Stimulated activated CD4-positive, alpha-beta T cell treated with anti-CD3 and anti-CD28 coated beads, TNF-alpha, amount 100 ng/mL, for 48 hours (primary cell): ENCODE measurements at places on chromosomes 13 and 19.

- no peak for DNase-seq
Measured at GRCh38 chr13:75294110-75294509, 187.9 kb downstream of the TBC1D4 start.

DNA sequence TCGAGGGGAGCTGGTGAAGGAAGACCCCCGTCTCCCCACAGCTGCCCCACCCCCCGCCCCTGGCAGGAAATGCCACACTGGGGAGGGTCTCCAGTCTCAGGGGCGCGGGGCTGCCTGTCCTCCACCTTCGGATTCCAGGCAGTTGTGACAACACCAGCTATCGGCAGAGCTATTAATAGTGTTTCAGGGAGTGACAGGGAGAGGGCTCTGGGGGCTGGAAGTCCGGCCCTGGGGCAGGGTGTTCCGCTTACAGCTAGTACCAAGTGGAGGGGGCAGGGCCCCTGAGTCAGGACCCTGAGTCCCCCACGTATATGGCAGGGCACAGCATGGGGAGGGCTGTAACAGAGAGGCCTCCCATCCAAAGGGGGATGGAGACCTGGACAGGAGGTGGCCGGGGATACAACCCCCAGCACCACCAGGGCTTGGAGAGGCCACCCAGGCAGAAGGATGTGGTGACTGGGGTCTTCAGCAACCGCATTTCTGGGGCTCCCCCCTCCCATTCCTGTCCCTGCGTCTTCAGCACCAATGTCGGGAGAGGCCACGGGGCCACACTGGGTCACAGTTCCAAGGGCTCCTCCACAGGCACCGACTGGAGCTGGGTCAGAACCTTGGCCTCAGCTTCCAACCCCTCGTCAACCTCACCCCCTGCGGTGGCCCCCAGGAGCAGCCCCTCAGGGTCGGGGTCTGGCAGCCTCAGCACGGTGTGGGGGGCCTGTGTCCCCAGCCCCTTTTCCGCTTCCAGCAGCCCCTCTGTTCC lies 3.9 kb downstream of the SIX5 start:
- no peak for DNase-seq

DNA sequence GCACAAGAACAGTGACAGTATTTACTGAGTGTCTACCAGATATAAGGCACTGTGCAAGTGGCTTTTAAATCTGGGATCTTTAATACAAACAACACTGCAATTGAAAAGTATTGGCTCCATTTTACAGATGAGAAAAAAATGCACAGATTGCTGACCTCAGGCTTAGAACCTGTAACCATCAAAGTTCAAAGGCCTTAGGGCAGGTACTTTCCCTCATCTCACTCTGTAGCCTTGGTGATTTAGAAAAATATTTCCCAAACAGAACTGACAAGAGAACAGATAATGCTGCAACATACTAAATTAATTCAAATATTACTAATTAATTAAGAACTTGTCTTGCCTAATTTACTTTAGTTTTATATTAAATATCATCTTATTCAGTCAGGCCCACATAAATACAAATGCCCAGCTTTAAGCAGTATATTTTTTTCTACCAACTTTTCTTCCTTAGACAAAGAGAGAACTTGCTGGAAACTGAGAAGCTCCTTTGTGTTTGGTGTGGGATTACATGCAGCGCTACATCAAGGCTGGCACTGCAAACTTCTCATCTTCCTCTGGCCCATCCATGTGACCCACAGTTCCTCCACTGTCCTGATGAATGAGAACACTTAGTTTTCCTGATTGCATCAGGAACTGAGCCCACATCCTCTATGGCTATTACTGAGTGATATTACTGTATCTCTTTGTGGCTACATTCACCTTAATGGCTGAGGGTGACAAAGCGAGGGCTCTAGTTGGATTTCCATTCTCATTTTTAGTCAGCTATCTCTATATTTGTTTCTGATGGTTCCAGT lies 302.1 kb downstream of the ENOX1 start:
- no peak for DNase-seq

DNA sequence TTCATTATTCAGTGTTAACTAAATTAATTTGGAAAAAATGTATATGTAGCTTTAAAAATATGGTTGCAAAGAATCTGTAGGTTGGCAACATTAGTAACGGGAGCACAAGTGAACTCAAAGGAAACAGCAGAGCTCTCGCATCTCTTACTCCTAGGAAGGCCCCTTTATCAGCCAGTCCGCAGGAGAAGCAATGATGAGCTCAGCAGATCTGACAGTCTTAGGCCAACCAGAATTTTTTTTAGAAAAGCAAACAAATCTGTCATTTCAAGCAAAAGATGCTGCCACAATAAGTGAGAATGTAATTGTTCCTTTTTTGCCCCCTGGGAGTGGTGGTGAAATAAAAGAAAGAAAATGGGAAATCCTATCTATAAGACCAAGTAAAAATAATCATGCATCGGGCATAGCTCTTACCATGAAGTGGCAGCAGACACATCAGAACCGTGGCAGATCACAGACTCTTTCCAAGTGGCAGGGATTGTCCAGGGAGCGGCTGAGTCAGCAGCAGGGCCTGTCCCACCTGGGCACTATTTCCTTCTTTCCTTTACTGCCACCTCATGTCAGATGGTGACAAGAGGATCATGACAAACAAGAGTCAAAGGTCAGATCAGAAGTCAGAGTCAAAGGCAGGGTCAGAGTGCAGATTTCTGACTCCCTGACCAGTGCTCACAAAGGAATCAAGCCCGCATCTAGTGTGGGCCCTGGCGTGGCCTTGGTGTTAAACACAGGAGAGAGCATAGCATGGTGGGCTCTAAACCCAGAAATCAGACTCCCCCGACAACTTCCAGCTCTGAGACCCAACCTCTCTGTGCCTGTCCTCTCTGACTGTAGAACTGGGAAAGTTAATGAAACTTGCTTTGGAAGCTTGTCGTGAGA lies 84.0 kb upstream of the MTIF3 start:
- no peak for DNase-seq

GRCh38 chr19:35151273-35152065 lies 3.1 kb upstream of the FXYD5 start:
- no peak for DNase-seq

GRCh38 chr13:83546476-83546875 lies 335.8 kb downstream of the SLITRK1 start:
- no peak for DNase-seq

- no peak for DNase-seq
Measured at GRCh38 chr19:18671303-18672043, 12.0 kb upstream of the CRTC1 start.

GRCh38 chr13:40221460-40222201 lies 444.8 kb downstream of the FOXO1 start:
- DNase-seq = no peak

DNA sequence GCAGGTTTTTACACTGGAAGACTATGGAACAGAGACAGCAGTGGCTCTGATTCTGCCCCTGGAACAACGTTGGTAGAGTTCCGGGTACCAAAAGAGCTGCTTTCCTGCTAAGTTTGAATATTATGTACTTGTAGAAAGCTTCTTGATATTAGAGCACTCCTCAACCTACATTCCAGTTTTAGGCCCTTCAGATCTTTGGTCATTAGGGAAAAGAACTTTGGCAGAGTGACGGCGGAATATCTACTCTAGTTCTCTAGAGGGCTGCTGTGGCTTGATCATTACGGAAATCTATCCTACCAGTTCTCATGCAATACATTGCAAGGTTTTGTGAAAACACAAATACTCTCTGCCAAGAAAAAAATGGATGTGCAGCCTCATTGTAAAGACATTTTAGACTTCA lies 415.7 kb downstream of the DIAPH3 start:
- no peak for DNase-seq

DNA sequence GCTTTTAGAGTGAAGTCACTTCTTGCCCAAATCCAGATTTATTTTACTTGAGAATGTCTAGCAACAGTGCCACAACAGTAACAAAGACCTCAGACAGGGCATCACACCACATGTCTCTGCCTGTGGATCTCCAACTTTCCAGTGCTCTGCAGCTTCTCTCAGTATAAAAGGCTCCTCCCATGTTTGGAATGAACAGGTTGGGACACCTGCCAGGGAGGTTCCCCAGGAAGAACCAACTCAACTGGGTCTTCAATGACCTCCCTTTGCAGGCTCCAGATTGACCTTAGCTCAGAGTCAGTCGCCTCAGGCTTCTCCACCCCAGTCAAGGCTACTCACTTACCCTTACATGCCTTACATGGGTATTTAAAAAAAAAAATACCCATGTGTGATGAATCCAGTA lies 3.4 kb downstream of the ZNF823 start:
- DNase-seq = no peak

- DNase-seq = no peak
Measured at GRCh38 chr19:50460161-50460765, 16.0 kb upstream of the EMC10 start.

GRCh38 chr13:30453727-30454126 lies 12.0 kb downstream of the HMGB1 start:
- DNase-seq = no peak

DNA sequence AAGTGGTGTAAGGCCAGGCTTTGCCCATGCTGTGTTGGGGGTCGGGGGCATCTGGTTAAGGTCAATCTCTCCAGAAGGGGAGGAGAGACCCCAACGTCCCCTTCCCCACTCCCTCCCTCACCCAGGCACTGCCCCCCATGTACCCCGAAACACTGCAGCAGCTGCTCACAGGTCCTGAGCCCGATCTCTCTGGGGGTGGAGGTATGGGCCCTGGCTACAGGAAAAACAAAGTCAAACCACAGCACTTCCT lies 10.2 kb downstream of the CAPN12 start:
- no peak for DNase-seq

GRCh38 chr13:41179593-41180250 lies 14.6 kb downstream of the KBTBD7 start:
- DNase-seq = no peak

DNA sequence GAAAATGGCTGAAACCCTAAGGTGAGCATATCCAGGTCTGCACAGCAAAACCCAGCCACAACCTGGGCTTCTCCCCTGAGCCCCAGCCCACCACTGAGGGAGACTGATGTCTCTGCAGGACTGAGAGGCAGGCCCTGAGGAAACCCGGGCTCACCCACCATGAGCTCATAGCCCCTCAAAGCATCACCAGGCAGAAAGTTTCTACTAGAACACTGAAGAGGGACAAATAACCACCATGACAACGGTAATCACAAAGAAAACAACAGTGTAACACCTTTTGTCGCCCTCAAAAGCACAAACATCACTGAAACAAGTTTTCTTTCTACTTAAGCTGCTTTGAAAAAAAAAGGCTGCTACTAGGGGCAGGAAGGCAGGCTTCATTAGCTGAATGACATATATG lies 29.8 kb downstream of the TSHZ3 start:
- DNase-seq = no peak

DNA sequence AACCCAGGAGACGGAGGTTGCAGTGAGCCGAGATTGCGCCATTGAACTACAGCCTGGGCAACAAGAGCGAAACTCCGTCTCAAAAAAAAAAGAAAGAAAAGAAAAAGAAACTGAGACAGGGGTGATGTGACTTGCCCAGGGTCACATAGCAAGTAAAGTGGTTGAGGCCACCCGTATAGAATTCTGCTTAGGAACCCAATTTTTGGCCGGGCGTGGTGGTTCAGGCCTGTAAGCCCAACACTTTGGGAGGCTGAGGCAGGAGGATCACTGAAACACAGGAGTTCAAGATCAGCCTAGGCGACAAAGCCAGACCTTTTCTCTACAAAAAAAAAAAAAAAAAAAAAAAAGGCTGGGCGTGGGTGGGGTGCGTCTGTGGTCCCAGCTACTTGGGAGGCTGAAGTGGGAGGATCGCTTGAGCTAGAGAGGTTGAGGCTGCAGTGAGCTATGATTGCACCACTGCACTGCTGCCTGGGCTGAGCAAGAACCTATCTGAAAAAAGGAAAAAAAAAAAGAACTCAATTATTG lies 1.3 kb downstream of the SNRPA start:
- no peak for DNase-seq

- no peak for DNase-seq
Measured at GRCh38 chr13:28499609-28500008, 4.7 kb upstream of the FLT1 start.

DNA sequence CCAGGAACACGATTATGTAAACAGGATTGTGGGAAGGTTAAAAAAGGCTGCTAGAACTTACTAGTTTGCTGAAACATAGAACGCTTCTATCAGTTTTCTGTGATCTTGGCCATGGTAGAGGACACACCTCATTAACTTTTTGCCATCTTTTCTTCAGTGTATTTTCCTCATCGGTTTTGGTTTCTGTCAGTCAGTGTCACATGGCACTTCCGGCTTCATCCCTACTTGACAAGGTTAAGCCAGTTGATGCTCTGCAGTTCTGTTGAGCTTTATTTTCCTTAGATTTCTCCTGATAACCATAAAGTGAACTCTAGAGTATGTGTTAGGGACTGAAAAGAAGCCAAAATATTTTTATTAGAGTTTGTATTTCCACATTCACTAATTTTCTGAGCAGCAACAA lies 147.5 kb downstream of the NDFIP2 start:
- DNase-seq = no peak

- no peak for DNase-seq
Measured at GRCh38 chr13:24631922-24632321, 48.3 kb upstream of the ATP12A start.

GRCh38 chr13:88637935-88638334 lies 966.8 kb downstream of the SLITRK5 start:
- no peak for DNase-seq

- DNase-seq = peak; percentile 70
Measured at GRCh38 chr19:13588957-13589833, 82.9 kb upstream of the CACNA1A start.

DNA sequence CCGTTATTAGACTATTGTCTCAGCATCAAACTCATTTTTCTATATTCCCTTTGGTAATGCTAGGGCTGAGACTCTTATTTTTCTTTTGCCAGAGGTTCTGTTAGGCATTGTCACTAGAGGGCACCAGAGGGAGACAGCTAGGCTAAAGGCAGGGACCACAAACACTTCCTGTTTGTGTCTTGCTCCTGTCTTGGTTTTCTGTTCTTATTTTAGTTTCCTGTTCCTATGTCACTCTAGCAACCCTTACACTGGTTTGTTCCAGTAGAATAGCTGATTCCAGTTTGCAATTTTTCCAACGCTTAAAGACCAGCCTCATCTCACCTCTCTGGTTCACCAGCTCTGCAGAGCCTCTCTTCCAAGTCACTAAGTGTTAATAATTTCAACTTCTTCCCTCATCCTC lies 772.0 kb downstream of the DIAPH3 start:
- peak; percentile 12 for DNase-seq

DNA sequence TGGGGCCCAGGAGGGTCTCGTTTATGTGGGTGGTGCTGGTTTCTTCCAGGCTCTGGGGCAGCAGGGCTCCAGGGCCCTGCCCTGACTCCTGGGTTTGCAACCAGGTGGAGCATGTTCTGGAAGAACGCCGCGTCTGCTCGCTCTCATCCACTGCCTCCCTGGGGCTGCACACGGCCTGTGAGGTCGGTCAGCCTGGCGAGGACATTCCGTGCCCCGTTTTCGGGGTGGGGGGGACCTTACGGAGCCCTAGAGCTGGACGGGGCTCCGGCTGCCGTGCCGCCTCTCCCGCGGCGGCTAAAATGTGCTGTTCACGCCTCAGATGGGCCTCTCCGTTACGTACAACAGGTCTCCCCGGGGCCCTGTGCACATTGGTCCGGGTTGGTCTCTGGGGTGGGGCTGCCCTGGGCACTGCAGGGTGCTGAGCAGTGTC lies 3.3 kb downstream of the GNA11 start:
- no peak for DNase-seq

DNA sequence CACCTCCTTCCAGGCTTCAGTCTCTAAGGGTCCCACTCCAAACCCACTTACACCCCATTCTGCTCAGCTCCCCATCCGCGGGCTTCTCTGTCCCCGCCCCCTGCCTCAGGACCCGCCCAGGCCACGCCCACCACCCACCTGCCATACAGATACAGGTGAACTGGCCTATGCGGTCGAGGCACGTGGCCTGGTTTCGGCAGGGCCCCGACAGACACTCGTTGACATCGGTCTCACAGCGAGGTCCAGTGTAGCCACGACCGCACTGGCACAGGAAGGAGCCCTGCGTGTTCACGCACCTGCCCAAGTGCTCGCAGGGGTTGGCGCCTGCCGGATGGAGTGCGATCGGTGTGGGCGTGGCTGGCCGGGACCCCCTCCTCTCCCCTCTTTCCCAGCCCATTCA lies 11.9 kb downstream of the NOTCH3 start:
- DNase-seq = no peak
